ENCODE measurements at places on chromosomes 13 and 19. TPM values are rescaled to one million over a fixed set of nuclear protein-coding genes. Genes with fewer than 3 reads are reported as not detected.

The WDR62 gene
- 10.1 TPM for total RNA-seq

The EGLN2 gene
- total RNA-seq = 64.2 TPM

The PABPC3 gene
- total RNA-seq = 0.08 TPM

DNA sequence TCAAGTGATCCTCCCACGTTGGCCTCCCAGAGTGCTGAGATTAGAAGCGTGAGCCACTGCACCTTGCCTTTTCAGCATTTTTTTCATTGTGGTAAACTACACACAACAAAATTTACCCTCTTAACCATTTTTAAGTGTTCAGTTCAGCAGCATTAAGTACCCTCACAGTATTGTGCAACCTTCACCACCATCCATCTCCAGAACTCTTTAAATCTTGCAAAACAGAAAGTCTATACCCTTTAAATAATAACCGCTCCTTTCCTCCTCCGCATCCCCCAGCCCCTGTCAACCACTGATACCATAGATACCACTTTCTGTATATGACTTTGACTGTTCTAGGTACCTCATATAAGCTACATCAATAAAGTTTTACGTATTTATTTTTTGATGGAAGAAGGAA, 20.8 kb upstream of the CASP14 start:
- no peak for DNase-seq

DNA sequence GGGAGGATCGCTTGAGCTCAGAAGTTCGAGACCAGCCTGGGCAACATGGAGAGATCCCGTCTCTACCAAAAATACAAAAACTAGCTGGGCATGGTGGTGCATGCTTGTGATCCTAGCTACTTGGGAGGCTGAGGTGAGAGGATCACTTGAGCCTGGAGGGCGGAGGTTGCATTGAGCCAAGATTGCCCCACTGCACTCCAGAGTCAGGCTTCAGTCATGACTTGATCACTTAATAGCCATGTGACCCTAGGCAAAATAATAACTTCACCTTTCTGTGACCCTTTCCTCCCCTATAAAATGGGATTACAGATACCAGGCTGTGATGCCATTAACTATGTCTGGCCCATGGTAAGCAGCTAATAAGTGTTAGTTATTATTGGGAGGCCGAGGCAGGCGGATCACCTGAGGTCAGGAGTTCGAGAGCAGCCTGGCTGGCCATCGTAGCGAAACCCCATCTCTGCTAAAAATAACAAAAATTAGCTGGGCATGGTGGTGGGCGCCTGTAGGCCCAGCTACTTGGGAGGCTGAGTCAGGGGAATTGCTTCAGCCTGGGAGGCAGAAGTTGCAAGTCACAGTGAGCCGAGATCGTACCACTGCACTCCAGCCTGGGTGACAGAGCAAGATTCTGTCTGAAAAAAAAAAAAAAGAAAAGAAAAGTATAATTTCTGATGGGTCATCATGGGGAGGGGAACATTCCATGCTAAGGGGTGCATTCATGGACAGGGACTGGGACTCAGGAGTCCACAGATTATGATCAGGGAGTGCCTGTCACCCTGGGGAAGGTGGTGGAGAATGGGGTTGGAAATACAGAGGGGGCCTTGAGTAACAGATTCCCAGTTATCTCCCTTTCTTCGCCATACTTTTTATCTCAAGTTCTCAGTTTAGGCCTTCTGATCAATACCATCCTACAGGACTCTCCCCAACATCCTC, 15.5 kb downstream of the TPM4 start:
- DNase-seq = no peak

DNA sequence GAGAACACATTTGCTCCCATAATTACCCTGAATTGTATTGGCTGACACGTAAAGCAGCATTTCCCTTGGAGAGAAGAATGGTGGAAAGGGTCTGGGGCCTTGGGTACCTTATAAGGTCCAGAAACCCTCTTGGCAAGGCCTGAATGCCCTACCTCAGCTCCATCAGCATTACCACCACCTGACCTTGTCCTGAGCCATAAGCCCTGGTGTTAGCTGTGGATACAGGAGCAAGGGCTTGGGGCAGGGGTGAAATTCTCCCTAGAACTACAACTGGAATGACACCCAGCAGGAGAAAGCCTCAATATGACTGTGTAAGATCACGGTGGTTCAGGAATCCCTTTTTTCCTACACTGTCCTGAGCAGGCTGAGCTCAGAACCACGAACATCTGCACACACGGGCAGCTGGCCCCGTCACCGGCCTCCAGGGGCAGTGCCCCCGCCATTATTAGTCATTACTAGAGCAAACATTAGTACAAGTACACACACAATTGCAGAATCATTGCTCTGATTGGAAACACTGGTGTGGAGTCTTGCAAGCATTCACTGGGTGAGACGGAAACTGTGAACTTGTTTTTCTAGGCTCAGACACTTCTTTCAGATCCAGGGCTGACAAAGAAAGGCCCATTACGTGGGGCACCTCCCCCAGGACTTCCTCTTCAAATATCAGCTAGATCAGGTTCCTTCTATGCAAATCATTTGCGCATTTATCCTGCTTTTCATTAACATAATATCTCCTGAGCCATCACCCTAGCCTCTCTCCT, 26.8 kb upstream of the MTIF3 start:
- DNase-seq = peak; percentile 38

- no peak for DNase-seq
Measured at GRCh38 chr19:55149078-55150003, at the start of gene TNNT1. TSS of gene TNNT1 (minus strand) at chr19:55149206. CDS start at chr19:55147157, 2,049 bp downstream.

DNA sequence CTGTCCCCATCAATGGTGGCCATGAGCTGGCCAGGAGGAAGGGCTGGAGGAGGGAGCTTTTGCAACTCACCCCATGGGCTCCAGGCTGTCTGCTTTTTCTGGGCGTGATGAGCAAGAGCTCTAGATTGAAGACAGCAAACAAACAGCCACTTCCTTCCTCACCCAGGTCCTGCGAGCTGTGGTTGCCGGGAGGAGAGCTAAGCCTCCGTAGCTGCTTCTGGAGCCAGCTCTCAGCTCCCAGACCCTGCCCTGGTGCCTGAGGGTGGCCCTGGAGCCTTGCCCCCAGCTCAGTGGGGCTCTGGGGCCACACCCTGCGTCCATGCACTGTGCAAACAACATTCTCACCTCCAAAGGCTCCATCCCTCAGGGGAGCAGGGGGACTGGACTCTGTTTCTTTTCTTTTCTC, 6.2 kb downstream of the MYO1F start:
- no peak for DNase-seq

- peak; percentile 72 for DNase-seq
Measured at GRCh38 chr19:40348961-40349507, 539 bp downstream of the PLD3 start.

All from fibroblast of the aortic adventitia (primary cell).